Stomach (tissue), 19 donors: ENCODE measurements at places on chromosomes 7 and 10. TPM values are rescaled to one million over a fixed set of nuclear protein-coding genes. Genes with fewer than 3 reads are reported as not detected.

DNA sequence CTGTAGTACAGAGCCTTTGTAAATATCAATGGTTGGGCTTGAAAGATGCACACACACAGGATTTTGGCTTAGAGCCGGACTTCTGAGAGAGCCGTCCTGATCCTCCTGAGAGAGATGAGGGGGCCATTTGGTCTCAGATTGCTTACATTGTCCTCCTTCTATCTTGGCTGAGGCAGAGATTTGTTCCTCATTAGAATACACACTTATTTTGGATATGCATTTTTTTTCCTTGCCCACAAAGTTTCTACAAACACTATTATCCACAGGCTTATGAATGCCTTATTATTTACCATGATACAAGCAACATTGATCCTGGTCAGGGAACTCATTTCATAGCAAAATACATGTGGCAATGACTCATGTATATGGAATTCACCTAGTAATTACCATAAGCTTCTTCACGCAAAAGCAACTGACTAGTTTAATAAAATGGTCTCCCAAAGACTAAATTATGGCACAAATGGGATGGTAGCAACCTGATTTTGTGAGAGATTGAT lies 175.3 kb downstream of the MDFIC start:
- no peaks in the 10 kb centered on the region for H3K36me3 ChIP-seq
- no peaks in the 10 kb centered on the region for H3K27me3 ChIP-seq
- no peak overlapping the region for H3K4me3 ChIP-seq
- no peaks in the 10 kb centered on the region for H3K4me1 ChIP-seq

DNA sequence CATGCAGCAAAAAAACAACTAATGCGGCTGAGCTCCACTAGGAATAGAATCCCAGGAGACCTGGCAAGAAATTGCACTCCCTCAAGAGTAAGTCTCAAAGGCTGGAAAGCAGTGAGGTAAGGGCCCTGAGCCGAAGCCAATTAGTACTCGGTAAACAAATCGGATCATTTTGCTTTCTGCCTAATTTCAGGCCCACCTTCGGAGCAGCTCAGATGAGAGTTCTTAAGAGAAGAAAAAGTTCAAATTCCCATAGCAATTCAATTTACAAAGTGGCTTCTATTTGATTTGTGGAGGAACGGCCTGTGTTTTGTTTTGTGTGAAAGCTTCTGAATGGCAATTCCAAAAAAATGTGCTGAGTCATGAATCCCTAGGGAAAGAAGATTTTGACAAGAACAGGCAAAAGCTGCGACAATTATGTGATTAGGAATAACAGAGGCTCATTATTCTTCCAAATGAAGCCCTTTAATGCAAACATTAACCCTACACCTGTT lies 60.9 kb downstream of the SLC16A9 start:
- H3K4me3 ChIP-seq: no peak overlapping the region
- H3K36me3 ChIP-seq: no peaks in the 10 kb centered on the region
- no peaks in the 10 kb centered on the region for H3K4me1 ChIP-seq
- H3K27ac ChIP-seq: no peak overlapping the region
- no peaks in the 10 kb centered on the region for H3K27me3 ChIP-seq

DNA sequence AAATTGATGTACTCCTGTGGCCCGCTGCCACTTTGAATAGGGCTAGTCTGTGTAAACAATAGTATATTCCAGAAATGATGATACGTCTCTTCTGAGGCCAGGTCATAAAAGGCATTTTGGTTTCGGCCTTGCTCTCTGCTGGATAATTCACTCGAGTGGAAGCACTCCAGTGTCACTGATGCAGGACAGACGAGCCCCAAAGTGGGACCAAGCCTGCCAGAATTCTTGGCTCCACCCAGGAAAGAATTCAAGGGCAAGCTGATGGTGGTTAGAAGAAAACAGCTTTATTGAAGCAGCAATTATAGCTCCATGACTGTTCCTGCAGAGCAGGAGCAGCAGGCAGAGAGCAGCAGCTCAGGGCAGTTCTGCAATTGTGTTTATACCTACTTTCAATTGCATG lies 717.6 kb downstream of the GRM8 start:
- no peak overlapping the region for H3K4me3 ChIP-seq
- H3K36me3 ChIP-seq: no peaks in the 10 kb centered on the region
- no peak for DNase-seq
- H3K27ac ChIP-seq: no peak overlapping the region
- H3K27me3 ChIP-seq: no peaks in the 10 kb centered on the region

DNA sequence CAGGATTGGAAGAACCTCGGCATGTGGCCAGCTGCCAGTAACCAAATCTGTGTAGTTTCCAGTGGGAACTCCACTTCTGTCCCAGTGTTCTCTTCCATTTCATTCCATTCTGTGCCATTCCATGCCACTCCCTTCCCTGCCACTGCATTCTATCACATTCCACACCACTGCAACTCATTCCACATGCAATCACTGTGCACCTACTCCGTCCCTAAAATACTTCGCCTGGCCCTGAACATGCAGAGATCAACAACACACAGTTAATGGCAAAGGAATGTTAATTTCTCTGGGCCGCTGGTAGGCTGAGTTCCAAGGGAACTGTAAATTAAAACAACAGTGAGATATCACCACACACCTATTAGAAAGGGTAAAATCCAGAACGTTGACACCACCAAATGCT lies 64.8 kb downstream of the AKR1B1 start:
- no peaks in the 10 kb centered on the region for H3K4me1 ChIP-seq
- no peak overlapping the region for H3K27ac ChIP-seq
- no peak overlapping the region for H3K4me3 ChIP-seq
- DNase-seq: no peak

DNA sequence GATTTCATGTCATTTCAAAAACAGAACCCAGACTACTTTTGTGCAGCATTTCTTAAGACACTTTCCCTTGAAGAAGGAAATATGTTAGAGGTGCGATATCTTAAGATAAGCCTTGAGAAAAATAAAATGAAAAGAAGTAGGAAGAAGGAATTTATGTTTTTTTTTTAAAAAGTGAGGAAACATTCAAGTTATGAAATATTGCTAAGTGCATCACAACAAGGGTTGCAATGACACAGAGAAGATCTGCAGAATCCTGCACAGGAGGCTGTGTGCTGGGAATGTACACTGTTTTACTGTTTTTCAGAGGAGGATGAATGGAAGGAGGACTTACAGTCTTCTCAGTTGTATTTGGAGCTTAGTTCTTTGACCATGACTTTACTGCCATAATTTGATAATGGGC lies 79.8 kb upstream of the NME8 start:
- H3K27ac ChIP-seq: no peak overlapping the region
- no peaks in the 10 kb centered on the region for H3K36me3 ChIP-seq
- no peak for DNase-seq
- H3K27me3 ChIP-seq: no peaks in the 10 kb centered on the region

GRCh38 chr10:71671994-71672946 lies 47.3 kb downstream of the C10orf105 start:
- H3K4me1 ChIP-seq: no peaks in the 10 kb centered on the region
- H3K27me3 ChIP-seq: no peaks in the 10 kb centered on the region
- no peak for DNase-seq
- no peak overlapping the region for H3K4me3 ChIP-seq
- H3K27ac ChIP-seq: no peak overlapping the region
- no peaks in the 10 kb centered on the region for H3K36me3 ChIP-seq

TAS2R41 gene
- not detected for total RNA-seq

GRCh38 chr7:78125884-78126283 lies 327.3 kb downstream of the PHTF2 start:
- DNase-seq: no peak
- no peak overlapping the region for H3K27ac ChIP-seq
- H3K36me3 ChIP-seq: no peaks in the 10 kb centered on the region
- H3K27me3 ChIP-seq: no peaks in the 10 kb centered on the region
- H3K4me1 ChIP-seq: no peaks in the 10 kb centered on the region

GRCh38 chr7:18302097-18302496 lies 193.5 kb upstream of the HDAC9 start:
- H3K36me3 ChIP-seq: no peaks in the 10 kb centered on the region
- no peak overlapping the region for H3K4me3 ChIP-seq
- no peak for DNase-seq
- no peaks in the 10 kb centered on the region for H3K4me1 ChIP-seq
- H3K27ac ChIP-seq: no peak overlapping the region

HECW1 gene
- total RNA-seq: 1.4 TPM

DNA sequence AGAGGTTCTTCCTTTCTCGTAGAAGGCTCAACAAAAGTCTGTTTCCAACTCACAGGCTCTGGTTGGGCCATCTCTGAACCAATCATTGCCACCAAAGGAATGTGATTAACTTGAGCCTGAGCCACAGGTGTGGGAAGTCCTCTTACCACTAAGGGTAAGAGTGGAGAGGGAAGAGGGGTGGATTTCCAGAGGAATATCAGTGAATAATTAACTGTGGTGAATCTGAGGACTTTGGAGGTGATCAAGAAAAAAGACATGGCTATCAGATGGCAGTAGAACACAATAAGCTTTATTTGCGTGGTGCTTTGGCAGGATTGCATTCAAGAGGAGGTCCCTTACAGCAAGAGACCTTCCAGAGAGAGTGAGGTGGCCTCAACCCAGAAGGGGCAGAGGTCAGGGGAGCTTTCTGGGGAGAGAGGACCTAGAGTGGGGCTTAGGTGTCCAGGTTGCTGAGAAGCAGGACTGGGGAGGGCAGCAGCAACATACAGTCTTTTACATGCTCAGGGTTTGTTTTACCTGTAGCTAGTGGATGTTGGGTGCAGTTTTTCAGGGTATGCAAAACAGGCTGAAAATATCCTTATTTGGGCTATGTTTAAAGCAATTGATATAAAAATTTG lies 61.4 kb downstream of the BBS9 start:
- H3K4me1 ChIP-seq: peaks cover 12% of the 10 kb centered on the region
- no peak for DNase-seq
- H3K27ac ChIP-seq: no peak overlapping the region
- H3K36me3 ChIP-seq: no peaks in the 10 kb centered on the region

- H3K27ac ChIP-seq: no peak overlapping the region
- H3K4me1 ChIP-seq: no peaks in the 10 kb centered on the region
- H3K36me3 ChIP-seq: no peaks in the 10 kb centered on the region
- H3K27me3 ChIP-seq: no peaks in the 10 kb centered on the region
- no peak overlapping the region for H3K4me3 ChIP-seq
These were observed 61.2 kb downstream of the C10orf105 start for GRCh38 chr10:71658467-71658745.

- DNase-seq: no peak
- H3K27ac ChIP-seq: no peak overlapping the region
- no peak overlapping the region for H3K4me3 ChIP-seq
- H3K27me3 ChIP-seq: no peaks in the 10 kb centered on the region
These were observed 18.4 kb downstream of the TSPAN14 start for GRCh38 chr10:80472234-80473095.

DNA sequence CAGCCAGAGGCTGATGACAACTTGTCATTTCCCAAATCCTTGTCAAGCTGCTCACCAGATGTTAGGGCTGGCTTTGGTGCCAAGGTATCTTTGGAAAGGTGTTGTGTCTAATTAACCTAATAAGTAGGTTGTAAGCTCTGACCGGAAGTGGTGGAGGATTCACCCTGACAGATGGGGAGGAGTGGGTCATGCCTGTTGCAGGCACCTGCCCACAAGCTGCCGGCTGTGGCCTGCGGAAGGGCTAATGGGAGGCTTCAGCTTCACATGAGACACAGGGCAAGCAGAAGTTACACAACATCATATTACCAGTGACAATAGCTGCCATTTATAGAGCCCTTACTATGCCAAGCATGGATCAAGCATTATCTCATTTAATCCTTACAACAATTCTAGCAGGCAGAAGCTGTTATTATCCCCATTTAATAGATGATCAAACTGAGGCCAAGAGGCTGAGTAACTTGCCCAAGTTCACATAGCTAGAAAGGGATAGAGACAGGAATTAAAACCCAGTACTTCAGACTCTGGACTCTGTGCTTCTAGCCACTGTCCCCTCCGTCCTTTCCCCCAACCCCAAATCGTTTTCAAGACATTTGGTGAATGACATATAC lies 63.1 kb upstream of the DUSP5 start:
- no peak overlapping the region for H3K4me3 ChIP-seq
- no peak for DNase-seq
- no peak overlapping the region for H3K27ac ChIP-seq
- H3K27me3 ChIP-seq: no peaks in the 10 kb centered on the region
- no peaks in the 10 kb centered on the region for H3K4me1 ChIP-seq

DNA sequence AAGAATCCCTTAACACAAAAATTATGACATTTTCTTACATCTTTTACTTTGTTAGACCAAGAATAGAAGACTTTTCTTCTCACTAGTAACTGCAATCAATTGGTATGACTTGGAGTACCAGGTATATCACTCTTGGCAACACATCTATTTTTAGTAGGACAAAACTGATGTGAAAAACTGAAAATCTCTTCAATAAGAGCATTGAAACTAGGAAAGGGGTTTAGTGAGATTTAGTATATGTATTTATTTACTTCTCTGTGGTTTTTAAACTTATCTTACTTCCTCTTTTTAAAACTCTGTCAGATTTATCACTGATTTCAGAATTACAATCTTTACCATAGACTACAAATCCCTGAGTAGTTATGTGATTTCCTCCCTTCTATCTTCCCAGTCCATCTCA lies 366.2 kb downstream of the PCDH15 start:
- H3K27ac ChIP-seq: no peak overlapping the region
- H3K36me3 ChIP-seq: no peaks in the 10 kb centered on the region
- no peaks in the 10 kb centered on the region for H3K4me1 ChIP-seq
- DNase-seq: no peak
- no peaks in the 10 kb centered on the region for H3K27me3 ChIP-seq

DNA sequence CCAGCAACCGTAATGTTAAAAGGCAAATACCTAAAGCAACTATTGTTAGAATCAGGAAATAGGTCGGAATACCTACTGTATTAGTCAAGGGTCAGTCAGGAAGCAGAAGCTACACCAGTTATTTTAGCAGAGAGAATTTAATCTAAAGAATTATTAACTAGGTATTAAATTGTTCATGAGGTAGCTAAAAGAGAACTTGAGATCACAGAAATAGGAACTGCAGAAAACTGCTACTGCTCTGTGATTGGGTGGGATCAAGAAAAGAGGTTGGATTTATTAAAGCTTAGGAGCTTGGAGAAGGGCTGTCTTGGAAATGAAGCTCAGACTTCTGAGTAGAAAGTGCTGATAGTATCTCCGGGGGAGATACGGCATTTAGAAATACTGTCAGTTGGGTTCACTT lies 20.0 kb upstream of the ZNF438 start:
- no peak overlapping the region for H3K4me3 ChIP-seq
- no peaks in the 10 kb centered on the region for H3K27me3 ChIP-seq
- DNase-seq: no peak
- no peaks in the 10 kb centered on the region for H3K4me1 ChIP-seq

GRCh38 chr10:47243356-47243755 lies 56.6 kb upstream of the GDF10 start:
- H3K27me3 ChIP-seq: peaks cover 10% of the 10 kb centered on the region
- H3K36me3 ChIP-seq: no peaks in the 10 kb centered on the region
- no peaks in the 10 kb centered on the region for H3K4me1 ChIP-seq
- no peak overlapping the region for H3K27ac ChIP-seq
- DNase-seq: no peak

GRCh38 chr10:60434418-60435046 lies 44.9 kb upstream of the ANK3 start:
- no peaks in the 10 kb centered on the region for H3K36me3 ChIP-seq
- peak; percentile 86 for DNase-seq
- H3K4me1 ChIP-seq: no peaks in the 10 kb centered on the region
- no peak overlapping the region for H3K27ac ChIP-seq

PRSS2 gene
- total RNA-seq: not detected

DNA sequence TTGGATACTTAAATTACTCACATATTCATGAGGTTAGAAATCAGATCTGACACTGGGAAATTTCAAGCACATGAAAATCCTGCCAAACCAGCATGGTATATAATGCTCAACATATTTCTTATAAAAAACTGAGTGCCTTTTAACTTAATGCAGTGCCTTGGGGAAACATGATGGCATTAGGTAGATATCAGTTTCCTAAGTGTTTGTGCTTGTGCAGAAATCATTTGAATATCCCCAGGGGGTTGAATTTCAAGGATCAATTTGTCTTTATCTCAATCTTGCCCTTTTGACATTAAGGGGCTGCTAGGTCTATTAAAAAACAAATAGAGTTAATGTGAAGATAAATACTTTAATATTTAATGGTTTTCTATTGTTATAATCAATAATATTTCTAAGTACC lies 396.3 kb downstream of the SORCS1 start:
- no peaks in the 10 kb centered on the region for H3K4me1 ChIP-seq
- no peaks in the 10 kb centered on the region for H3K27me3 ChIP-seq
- no peaks in the 10 kb centered on the region for H3K36me3 ChIP-seq
